B cell (primary cell): ENCODE measurements at places on chromosomes 4 and X. TPM values are rescaled to one million over a fixed set of nuclear protein-coding genes. Genes with fewer than 3 reads are reported as not detected.

The TACC3 gene
- 47.9 and 54.5 TPM in 2 replicates for total RNA-seq

The FRAS1 gene
- total RNA-seq, result 0.05 and 0.12 TPM in 2 replicates

DNA sequence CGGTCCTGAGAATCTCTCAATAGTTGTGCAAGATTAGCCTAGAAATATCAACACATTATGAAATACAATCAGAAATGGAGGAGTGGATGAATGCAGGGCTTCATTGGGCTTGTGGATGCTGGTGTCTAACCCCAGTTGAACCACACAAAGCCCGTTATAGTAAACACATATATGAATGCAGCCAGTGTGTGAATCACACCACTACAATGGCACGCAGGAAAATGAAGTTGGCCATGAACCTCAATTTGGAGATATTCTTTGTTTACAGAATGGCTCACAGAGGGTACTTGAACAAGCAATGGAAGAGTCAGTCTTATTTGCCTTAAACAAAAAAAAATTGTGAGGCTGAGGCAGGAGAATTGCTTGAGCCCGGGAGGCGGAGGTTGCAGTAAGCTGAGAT is 57.8 kb downstream of the SOD3 start:
- DNase-seq, result no peak

GRCh38 chr4:176034499-176034898 is 31.1 kb upstream of the WDR17 start:
- DNase-seq, result peak; percentile 53

DNA sequence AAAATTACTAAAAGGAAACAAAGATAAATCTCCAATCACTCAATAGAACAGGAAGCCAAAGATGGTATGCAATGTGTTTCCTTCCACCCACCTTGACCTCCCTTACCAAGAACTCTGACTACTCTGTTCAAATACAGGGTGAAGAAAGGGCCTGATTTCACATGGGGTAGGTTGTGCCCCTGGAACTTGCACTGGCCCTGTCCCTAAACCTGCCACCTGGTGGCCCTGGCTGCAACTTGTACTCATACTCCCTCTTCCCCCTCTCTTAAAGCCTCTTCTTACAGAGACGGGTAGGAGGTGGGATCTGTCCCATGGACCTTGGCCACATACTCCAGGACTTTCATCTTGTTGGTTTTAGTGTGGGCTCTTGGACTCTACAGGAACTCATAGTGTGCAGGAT is 17.3 kb upstream of the TMEM185A start:
- no peak for DNase-seq

DNA sequence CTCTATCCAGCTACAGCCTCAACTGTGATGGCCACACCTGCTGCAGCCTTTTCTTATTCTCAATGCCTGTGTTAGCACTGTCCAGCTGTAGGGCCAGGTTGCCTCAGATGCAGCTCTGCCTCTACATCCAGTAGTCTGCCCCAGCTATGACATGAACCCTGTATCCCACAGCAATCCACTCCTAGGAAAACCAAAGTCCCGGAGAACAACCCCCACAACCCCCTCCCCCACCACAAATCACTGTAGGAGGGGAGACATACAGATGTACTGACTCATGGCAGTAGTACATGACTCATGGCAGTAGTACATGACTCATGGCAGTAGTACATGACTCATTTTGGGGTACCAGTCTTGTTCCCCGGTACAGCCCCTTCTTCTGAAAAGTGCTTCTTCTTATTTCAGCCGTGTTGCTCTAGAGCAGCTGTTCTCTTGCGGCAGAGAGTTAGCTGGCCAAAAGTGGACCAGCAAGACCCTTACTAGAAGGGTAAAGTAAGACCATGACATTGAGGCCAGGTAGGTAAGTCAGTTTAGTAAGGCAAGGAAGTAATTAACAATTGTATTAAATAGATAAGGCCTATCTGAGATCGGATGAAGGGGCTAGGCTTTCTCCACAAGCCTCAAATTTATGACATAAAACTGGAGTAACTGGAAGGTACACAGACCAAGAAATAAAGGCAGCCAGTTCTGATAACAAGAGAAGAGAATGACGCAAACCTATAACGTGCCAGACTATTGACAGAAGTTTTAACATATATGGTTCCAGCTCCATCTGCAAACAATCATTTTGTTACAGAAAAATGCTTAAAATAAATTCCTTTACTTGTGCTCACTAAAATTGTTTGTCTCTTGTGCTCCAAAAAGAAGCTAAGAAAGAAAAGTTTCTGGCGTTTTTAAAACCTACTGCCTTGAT is 221.4 kb downstream of the TACR3 start:
- no peak for DNase-seq
